NCI-H1417 treated with DMSO at 0.1 percent for 48 hours (cell line): ENCODE measurements at places on chromosomes 7 and 10.

- no peak for DNase-seq
Observed at GRCh38 chr10:129222436-129222835, 244.6 kb upstream of the MGMT start.

DNA sequence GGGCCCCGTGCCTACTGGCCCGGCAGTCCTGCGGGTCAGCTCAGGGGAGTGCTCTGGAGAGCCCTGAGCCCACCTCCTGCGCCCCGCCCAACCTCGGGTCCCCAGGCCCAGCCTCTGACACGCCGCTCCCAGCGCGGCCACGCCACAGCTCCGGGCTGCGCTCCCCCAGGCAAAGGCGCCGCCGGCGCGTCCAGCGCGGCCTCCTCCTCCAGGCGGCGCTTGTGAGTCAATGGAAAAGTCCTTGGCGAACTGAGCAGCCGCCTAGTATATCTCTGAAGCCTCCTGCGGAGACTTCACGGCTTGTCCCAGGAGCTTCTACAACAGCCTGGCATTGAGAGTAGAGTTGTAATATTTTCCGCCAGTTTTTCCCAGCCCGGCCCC lies 29.5 kb upstream of the BMS1 start:
- DNase-seq = no peak

DNA sequence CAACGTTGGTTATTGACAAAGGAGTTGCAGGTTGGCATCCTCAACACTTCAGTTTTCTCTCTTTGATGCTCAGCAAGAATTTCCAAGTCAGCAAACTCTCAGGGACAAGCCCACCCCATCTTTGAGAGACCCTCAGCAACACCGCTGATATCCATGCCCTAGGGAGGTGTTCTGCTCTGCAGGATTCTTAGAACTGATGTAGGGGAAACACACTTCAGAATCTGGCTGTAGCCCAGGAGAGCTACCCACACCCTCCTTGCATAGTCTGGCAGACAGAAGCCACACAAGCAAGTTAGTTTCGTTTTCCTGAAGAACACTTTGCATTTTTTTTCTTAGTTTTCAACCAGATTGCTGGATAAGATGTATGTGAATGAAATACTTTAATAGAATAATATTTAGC lies 822 bp downstream of the SAMD9L start:
- DNase-seq = no peak

DNA sequence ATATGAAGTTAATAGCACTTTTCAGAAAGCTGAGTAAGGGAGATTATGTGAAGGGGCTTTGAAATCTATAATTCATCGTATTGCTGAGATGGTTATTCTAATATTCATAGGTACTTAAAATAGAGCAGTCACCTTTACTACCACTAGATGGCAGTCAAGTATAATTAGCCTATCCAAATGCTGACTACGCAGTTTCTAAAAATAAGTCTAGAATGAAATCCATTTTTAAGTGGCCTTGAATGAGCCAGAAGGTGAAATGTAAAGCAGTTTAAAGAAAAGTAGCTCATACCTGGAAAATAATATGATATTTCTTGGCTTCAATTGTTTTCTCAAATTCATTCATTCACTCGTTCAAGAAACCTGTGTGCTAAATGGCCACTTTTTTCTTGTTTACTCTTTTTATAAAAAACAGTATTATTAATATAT lies 1277.1 kb downstream of the GATA3 start:
- DNase-seq = no peak

- DNase-seq = no peak
Observed at GRCh38 chr10:73639286-73639685, 2.0 kb downstream of the MYOZ1 start.

DNA sequence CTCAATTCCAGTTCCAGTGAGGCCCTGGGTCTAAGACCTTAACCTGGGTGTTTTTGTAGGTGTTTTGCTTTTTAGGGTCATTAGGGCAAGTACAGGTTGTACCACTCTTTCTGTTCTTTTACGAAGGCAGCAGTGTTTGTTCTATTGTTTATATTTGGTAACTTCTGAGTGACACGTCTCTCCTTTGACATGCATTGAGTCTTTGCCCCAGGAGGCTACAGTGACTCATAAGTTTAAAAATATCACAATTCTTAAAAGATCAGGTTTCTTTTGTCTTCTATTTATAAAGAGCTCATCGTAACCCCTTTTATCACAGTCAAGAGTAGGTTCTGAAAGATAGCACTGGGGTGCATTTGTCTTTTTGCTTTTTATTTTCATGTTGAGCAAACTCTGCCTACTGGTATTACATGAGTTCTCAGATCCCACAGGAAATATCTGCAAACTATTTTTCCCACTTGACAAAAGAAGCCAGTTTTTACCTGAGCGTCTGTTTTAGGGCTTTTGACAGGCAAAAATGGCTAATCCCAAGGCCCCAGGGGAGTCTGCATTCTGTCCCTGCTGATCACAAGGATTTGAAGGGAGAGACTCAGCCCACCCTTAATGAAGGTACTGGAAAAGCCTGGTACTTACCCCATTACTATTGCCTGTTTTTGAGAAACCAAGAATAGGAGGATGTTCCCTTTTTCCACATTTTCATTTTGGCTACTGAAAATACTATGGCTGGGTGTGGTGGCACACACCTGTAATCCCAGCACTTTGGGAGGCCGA lies 7.9 kb downstream of the NUDT13 start:
- no peak for DNase-seq
